ENCODE measurements at places on chromosomes 16 and 17.

- no peak for DNase-seq
These were observed 70.0 kb downstream of the PGS1 start for GRCh38 chr17:78448356-78448993.

- no peak for DNase-seq
These were observed 62.9 kb downstream of the ADCY9 start for GRCh38 chr16:4053301-4053845.

- no peak for DNase-seq
These were observed 24.0 kb downstream of the MXRA7 start for GRCh38 chr17:76686538-76687297.

- DNase-seq: no peak
These were observed 4.3 kb downstream of the SLC5A2 start for GRCh38 chr16:31487071-31487719.

GRCh38 chr17:34071886-34072420, 183.1 kb upstream of the CCL2 start:
- no peak for DNase-seq

Data from esophagus squamous epithelium (tissue), 5 donors.